ENCODE measurements at places on chromosomes 5 and 9. TPM values are rescaled to one million over a fixed set of nuclear protein-coding genes. Genes with fewer than 3 reads are reported as not detected.

AJM1 gene
- total RNA-seq: 3.4 TPM

SNAPC4 gene
- 11.1 TPM for total RNA-seq

CCNO gene
- total RNA-seq: not detected

PROB1 gene
- total RNA-seq: 1.7 TPM

PRELID2 gene
- total RNA-seq: 0.55 TPM

RANBP17 gene
- total RNA-seq: not detected

ARAP3 gene
- 22.5 TPM for total RNA-seq

CAVIN4 gene
- total RNA-seq: 0.16 TPM

SLC1A3 gene
- total RNA-seq: 0.12 TPM

TAS2R1 gene
- not detected for total RNA-seq

SPARC gene
- total RNA-seq: 8.6 TPM

ADRA1B gene
- total RNA-seq: not detected

GPR151 gene
- total RNA-seq: not detected

PCDHA12 gene
- not detected for total RNA-seq

C1QTNF2 gene
- total RNA-seq: not detected

FOXD4L6 gene
- not detected for total RNA-seq

FGFR4 gene
- total RNA-seq: 5.1 TPM

ARL10 gene
- 19.2 TPM for total RNA-seq

SPINK6 gene
- total RNA-seq: not detected

TRPM6 gene
- not detected for total RNA-seq

SLC4A9 gene
- total RNA-seq: not detected

NME5 gene
- not detected for total RNA-seq

PCDHB3 gene
- not detected for total RNA-seq

LHX3 gene
- not detected for total RNA-seq

TMC1 gene
- total RNA-seq: not detected

ENHO gene
- total RNA-seq: not detected

PCDHGA11 gene
- 0.06 TPM for total RNA-seq

PCDHA2 gene
- total RNA-seq: not detected

LPAR1 gene
- total RNA-seq: 0.41 TPM

FBP2 gene
- total RNA-seq: not detected

PCDHB10 gene
- total RNA-seq: not detected

BTNL8 gene
- total RNA-seq: not detected

UGT3A2 gene
- total RNA-seq: not detected

SLC25A48 gene
- total RNA-seq: not detected

SLCO4C1 gene
- 0.47 TPM for total RNA-seq

CTXN3 gene
- total RNA-seq: not detected

TMEM174 gene
- total RNA-seq: not detected

RMRP gene
- total RNA-seq: 10,537 TPM

IL17B gene
- not detected for total RNA-seq

GNA14 gene
- total RNA-seq: not detected

FAM151B gene
- 0.30 TPM for total RNA-seq

RASGEF1C gene
- not detected for total RNA-seq

SLC6A18 gene
- total RNA-seq: not detected

HEMGN gene
- 3.7 TPM for total RNA-seq

HCN1 gene
- not detected for total RNA-seq

ADAMTSL1 gene
- not detected for total RNA-seq

ZNF300 gene
- 1.5 TPM for total RNA-seq

DMRT2 gene
- not detected for total RNA-seq

PCDHGB1 gene
- total RNA-seq: 0.13 TPM

ZNF474 gene
- total RNA-seq: not detected
